Stimulated activated CD8-positive, alpha-beta memory T cell treated with anti-CD3 and anti-CD28 coated beads, Interleukin-2, amount 100 ng/mL, for 1 hour (primary cell): ENCODE measurements at places on chromosomes 11 and 22.
A peak's percentile ranks its signal among the peaks of the same experiment; 100 is the strongest.

GRCh38 chr11:122743949-122744348 is 88.4 kb downstream of the UBASH3B start:
- peak; percentile 61 for DNase-seq

GRCh38 chr11:79237703-79238102 is 203.1 kb downstream of the TENM4 start:
- DNase-seq, result no peak

DNA sequence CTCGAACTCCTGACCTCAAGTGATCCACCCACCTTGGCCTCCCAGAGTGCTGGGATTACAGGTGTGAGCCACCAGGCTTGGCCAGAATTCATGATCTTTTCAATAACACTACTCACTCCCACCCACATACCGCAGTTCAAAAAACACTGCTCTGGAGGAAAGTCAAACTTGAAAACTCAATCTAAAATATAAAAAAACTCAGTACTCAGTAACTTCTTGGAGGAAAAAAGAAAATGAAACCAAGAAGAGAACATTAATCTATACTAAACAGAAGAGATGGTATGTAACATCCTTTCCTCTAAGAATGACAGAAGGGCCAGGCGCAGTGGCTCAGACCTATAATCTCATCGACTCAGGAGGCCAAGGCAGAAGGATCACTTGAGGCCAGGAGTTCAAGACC is 58.3 kb downstream of the MRTFA start:
- no peak for DNase-seq

DNA sequence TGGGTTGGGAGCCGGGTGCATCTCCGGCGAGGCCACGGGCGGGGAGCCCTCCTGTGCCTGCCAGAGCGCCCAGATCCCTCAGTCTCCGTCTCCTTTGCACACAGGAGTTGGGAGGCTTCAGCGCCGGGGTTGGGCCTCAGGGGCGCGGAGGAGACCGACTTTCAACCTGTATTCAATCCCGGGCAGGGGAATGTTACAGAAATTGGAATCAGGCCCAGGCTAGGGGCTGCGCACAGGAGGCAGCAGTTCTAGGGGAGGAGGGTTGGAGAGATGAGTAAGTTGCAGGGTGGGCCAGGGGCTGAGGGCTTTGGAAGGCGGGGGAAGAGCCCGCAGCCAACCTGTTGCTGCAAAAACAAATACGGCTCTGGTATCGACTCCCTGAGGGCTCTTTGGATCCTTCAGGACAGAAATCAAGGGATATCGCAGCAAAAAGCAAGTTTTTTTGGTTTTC is 640 bp upstream of the KCNA4 start:
- no peak for DNase-seq

- no peak for DNase-seq
Observed at GRCh38 chr11:33530815-33531214, 169.8 kb downstream of the C11orf91 start.

GRCh38 chr11:64675450-64676260 is 47.3 kb downstream of the NRXN2 start:
- DNase-seq, result no peak

DNA sequence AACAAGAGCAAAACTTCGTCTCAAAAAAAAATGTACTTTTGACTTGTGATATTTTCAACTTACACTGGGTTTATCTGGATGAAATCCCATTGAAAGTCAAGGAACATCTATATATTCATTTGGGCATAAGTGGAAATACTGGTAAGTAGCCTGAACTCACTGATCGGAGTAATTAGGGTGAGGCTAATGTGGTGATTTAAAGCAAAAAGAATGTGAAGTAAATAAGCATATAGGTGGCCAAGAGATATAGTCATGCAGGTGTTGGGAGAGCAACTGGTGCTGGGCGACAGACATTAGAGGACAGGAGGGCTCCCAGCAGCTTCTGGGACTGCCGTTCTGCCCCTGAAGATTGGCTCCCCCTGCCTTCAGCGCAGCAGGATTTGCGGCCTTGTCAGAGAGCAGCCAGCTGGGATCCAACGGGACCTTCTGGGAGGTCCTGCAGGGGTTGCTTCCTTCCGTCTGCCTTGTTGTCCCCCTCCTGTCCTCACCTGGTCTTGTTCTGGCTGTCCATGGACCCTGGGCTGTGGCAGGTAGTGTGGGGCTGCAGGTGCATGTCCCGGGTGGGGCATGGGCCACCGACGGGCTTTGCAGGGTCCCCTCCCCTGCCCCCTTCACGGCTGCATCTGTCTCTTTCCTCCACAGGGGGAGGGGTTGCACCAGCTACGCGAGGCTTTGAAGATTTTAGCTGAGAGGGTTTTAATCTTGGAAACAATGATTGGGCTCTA is 14.1 kb downstream of the RHBDD3 start:
- no peak for DNase-seq

DNA sequence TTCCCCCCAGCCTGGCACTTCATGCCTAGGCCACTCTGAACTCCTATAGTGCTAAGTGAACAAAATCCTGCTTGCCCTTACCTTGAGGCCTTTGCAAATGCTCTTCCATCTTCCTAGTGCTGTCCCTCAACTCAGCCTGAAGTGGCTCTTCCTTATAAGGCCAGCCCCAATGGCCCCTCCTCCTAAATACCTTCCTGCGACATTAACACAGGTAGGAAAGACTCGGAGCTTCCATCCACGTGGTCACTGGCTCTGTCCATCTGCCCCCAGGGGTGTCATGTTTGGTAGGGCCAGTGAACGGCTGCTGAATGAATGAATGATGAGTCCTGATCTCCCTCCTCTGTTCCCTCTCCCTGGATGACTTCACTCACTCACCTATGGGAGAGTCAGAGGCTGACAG is 4.2 kb downstream of the PDE2A start:
- no peak for DNase-seq

DNA sequence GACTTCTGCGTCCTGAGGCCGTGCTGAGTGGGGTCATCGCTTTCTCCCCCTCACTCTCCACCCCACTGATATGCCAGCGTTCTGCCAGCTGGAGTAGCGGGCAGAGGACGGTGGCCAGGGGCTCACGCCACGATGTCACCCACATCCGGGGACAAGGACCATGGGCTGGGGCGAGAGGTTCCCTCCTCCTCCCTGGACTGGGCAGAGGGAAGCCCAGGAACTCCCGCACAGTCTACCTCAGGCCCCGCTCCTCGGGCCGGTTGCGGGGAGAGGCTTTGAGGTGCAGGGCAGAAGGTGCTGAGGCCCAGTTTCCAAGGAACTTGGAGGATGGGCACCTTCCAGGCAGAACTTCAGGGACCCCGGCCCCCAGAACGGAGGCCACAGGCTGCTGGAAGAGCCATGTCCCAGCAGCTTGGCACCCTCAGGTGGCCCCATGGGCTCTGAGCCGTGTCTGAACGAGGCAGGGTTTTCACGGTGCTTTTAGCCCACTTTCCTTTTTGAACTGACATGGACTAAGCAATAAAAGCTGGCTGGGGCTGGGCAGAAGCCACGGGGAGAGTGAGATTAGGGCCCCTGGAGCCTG is 25.4 kb downstream of the ADAMTS15 start:
- DNase-seq, result no peak

- no peak for DNase-seq
Observed at GRCh38 chr22:22752556-22753477, 108.4 kb downstream of the GGTLC2 start.

DNA sequence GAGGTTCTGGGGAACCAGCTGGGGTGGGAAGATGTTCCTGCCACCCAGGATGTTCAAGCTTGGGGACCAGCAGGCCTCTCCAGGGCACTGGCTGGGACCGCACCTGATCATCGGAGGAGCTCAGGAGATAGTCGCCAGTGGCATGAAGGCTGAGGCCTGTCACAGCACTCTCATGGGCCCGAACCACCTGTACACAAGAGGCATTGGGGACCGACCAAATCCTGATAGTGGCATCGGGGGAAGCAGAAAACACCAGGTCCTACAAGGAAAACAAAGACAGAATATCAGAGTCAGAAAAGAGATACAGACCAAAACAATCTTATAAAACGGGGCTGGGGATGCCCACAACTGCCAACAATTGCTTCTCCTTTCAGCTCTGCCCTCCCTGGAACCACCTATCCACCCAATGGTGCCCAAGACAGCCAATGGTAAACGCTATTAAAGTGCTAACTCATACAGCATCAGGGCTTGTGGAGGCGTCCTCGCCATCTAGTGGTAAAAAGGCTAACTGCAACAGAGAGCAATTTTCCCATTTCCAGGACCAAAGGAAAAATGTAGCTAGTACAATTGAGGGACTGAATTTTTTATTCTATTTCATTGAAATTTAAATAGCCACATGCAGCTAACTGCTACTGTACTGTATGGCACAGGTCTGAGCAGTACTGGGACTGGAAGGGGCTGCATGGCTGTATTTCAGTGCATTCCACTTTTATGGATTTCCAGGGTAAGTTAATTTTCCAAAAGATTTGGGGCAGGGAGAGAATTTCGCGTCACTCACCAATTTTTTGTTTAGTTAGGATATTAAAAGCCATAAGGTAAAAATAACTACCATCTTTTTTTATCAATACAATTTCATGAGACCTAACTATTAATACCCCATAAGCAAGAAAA is 7.1 kb downstream of the PRPF19 start:
- no peak for DNase-seq

DNA sequence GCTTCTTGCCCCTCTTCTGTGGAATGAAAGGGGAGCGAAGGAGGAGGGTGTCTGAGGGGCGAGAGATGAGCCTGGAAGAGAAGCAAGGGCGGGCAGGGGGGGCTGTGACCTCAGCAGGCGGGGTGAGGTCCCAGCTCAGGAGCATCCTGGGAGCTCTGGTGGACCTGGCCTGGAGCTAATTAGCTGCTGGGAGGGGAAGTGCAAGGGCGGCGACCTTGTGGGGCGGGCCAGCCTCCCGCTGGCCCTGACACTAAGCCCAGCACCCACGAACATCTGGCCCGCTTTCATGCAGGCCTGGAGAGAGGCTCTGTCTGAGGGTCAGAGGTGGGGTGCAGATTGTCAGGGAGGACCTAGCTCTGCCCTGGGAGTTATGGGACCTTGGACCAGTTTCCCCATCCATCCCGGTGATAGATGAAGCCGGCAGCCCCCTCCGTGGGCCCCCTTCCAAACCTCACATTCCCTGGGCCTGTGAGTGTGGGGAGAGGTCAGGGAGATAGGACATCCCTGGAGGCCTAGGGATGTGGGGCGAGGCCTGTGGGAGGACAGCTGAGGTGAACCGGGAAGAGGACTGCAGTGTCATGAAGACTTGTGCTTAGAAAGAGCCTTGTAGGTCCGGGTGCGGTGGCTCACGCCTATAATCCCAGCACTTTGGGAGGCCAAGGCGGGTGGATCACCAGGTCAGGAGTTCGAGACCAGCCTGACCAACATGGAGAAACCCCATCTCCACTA is 28.5 kb upstream of the CD82 start:
- no peak for DNase-seq

DNA sequence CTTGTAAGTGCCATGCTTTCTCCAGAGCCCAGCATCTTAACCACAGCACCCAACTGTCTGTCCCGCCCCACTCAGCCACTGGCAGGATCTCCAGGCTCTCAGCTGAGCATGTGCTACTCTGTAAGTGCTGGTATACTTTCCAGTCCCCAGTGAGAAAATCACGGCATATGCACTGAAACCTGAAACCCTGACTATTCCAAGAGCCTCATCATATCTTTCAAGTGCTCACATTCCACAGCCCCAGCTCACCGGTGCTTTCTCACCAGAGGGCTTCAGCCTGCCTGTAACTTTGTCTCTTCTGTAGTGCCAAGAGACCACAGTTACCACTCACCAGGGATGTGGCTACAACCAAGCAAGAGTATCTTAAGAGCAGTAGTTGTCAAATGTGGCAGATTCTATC is 24.4 kb upstream of the PAMR1 start:
- DNase-seq, result no peak

DNA sequence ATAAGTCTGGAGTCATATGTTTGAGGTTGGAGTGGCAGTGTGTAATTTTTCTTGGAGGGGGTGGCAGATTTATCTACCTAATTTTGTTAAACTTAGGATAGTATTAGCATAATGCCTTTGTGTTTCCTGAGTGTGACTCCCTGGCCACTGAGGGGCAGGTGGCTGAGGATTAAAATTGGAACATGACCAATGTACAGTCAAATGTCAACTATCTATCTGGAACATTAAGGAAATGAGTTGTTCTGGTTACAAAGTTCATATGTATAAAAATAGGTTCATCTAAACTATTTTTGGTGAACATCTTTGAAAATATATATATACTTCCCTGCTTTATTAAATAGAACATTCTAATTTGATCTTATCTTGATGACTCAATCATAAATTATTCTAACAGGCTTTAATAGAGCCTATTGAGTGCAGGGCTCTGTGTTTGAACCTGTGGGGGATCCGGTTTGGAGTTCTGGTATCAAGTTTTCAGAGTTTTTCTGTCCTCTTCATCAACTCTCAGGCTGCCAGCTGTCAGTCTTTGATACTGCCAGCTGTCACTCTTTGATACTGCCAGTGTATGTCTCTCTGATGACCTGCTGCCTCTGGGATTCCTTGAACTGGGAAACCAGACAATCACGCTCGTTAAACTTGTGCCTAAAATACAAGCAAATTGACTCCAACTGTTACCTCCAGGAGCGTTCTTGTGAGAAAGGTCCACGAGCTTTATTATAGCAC is 309.6 kb downstream of the METTL15 start:
- no peak for DNase-seq

- DNase-seq, result no peak
Observed at GRCh38 chr22:22187299-22187698, 57.3 kb upstream of the VPREB1 start.

- DNase-seq, result no peak
Observed at GRCh38 chr22:19568337-19569275, 44.4 kb upstream of the CLDN5 start.

DNA sequence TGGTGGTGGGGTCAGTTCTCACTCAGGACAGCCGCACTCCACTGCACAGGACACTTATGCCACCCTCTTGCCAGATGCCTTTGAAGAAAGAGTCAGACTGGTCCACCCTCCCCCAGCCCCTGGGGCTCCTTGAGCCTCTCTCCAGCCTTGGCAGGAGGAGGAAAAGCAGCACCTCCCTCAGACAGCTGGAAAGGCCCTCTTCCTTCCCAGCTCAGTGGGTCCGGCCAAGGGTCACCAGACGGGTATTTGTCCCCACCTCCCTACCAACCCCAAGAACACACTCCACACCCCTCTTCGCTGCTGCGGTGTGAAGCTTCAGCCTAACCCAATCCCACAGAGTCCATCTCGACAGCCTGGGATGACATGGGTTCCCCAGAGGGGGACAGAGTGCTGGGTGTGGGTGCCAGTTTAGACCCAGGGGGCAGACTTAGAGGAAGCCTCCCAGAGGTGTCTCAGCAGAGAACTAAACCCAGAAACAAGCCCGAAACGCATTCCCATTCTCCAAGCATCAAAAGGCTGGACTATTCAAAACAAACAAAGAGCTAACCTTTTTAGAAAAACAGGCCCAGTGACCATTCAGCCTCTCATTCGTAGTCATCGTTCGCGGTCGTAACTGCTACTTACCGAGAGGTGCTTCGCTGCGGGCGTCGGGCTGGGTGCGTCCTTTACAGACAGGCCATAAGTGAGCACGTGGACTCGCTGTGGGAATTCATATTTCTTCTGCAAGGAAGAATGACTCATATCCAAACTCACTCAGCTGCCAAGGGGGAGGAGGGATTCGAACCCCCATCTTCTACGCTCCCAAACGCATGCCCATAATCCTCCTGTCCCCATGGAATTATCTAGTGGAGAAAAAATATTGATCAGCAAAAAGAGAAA is 57.5 kb upstream of the ANO1 start:
- DNase-seq, result no peak

- no peak for DNase-seq
Observed at GRCh38 chr11:66981976-66982578, 7.0 kb downstream of the C11orf86 start.

GRCh38 chr11:14656536-14657457 is 13.2 kb downstream of the PDE3B start:
- DNase-seq, result no peak
